ENCODE measurements at places on chromosomes 6 and 20.
A peak's percentile ranks its signal among the peaks of the same experiment; 100 is the strongest.

- DNase-seq = no peak
These were observed 5.3 kb upstream of the TASP1 start for GRCh38 chr20:13644010-13644409.

- DNase-seq = peak; percentile 98
These were observed 16.2 kb upstream of the RSPO3 start for GRCh38 chr6:127102299-127102698.

DNA sequence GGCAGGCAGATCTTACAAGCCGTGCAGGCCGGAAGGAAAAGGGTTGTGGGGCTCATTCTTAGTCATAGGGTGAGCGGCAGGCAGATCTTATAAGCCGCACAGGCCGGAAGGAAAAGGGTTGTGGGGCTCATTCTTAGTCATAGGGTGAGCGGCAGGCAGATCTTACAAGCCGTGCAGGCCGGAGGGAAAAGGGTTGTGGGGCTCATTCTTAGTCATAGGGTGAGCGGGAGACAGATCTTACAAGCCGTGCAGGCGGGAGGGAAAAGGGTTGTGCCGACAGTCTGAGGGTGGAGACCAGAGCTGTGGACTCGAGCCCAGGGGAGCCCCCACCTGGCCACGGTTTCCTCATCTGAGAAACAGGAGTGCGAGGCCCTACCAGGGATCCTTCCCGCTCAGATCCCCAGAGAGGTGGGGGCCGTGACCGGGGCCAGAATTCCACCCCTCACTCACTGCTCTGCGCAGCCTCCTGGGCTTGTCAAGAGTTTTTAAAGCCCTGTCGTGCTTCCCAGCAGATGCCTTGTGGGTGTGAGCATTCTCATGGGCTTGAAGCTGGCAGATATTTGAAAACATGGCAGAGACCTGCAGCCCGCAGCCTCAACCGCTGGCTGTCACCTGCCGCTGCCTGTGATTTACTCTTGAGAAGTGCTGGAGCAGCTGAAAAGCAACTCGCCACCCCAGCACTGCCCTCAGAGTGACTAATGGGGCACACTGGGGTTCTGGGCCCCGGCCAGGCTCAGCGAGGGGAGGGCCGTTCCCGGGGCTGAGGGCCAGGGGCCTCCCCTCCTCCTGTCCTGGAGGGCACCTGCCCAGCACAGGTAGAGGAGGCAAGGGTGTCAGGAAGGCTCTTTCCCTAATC, 31.9 kb downstream of the NTSR1 start:
- DNase-seq = peak; percentile 62

- DNase-seq = no peak
These were observed 414.2 kb upstream of the SPTLC3 start for GRCh38 chr20:12594410-12595088.

GRCh38 chr6:68240726-68241125, 394.4 kb upstream of the ADGRB3 start:
- DNase-seq = no peak

- peak; percentile 52 for DNase-seq
These were observed 305.8 kb upstream of the RSPO3 start for GRCh38 chr6:126812651-126813050.

DNA sequence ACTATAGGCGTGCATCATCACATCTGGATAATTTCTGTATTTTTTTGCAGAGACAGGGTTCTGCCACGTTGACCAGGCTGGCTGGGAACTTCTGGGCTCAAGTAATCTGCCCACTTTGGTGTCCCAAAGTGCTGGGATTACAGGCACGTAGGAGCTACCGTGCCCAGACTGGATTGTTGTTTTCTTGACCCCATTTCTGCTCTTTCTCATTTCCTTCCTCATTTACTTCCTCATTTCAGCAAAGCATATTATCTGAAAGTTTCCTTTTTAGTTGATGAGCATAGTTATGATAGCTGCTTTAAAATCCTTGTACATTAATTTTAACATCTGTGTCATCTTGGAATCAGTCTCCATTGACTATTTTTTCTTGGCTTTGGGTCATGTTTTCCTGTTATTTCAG, 301.0 kb upstream of the RUNX2 start:
- no peak for DNase-seq

- DNase-seq = no peak
These were observed 60.8 kb downstream of the PRDM1 start for GRCh38 chr6:106146852-106147351.

- no peak for DNase-seq
These were observed 29.7 kb upstream of the FAM50B start for GRCh38 chr6:3819161-3820110.

- no peak for DNase-seq
These were observed 536.7 kb upstream of the IMPG1 start for GRCh38 chr6:76609160-76609559.

GRCh38 chr6:167811040-167811439, 15.7 kb upstream of the AFDN start:
- DNase-seq = no peak

DNA sequence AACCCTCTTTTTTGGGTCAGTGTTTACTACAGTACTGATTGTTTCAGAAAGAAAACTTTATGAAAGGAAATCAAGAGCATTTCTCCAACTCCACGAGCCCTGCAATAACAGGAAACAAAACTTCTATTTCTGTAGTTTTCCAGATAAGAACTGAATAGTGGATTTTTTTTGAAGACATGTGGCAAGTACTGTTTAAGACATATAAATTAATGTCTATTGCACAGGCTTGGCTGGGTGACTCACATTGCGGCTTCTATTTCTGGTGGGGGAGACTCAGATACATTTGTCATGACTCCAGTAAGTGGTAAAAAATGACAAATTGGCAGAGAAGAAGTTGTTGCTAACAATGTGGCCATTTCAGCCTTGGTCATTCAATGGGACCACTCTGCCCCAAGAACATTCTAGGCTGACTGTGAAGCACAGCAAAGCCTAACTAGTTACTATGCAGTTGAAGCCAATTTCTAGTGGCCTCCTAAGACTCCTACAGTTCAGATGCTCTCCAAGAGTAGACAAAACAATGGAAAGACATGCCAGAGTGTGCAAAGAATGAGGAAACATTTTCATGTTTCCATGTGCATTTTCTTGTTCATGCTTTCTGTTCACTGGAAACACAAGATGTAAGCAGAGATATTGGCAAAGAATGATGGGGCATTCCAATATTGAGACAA, 200.9 kb downstream of the EDN1 start:
- peak; percentile 74 for DNase-seq

- DNase-seq = peak; percentile 20
These were observed 42.6 kb downstream of the NCOA3 start for GRCh38 chr20:47544240-47544639.

- DNase-seq = no peak
These were observed 61.1 kb upstream of the SNX9 start for GRCh38 chr6:157761926-157762325.

DNA sequence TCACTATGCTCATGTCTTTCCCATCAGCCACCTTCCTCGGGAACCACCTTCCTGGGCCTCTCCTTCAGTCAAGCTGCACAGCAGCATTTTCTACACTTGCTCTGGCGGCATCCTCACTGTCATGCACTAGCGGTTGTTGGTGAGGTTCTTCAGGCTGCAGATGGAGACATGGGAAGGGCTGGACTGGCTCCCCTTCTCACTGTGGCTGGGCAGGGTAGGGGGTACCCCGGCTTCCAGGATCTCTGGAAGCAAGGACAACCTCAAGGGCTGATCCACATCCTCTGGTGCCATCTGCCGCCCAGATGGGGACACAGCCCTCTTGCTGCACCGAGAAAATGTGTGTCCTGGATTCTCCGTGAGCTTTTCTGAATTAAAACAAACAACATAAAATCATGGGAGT, 180.1 kb upstream of the RNF24 start:
- no peak for DNase-seq

- DNase-seq = peak; percentile 72
These were observed 53.7 kb upstream of the TMX4 start for GRCh38 chr20:8073024-8073832.

- no peak for DNase-seq
These were observed 26.8 kb downstream of the KIF3B start for GRCh38 chr20:32304131-32304746.

DNA sequence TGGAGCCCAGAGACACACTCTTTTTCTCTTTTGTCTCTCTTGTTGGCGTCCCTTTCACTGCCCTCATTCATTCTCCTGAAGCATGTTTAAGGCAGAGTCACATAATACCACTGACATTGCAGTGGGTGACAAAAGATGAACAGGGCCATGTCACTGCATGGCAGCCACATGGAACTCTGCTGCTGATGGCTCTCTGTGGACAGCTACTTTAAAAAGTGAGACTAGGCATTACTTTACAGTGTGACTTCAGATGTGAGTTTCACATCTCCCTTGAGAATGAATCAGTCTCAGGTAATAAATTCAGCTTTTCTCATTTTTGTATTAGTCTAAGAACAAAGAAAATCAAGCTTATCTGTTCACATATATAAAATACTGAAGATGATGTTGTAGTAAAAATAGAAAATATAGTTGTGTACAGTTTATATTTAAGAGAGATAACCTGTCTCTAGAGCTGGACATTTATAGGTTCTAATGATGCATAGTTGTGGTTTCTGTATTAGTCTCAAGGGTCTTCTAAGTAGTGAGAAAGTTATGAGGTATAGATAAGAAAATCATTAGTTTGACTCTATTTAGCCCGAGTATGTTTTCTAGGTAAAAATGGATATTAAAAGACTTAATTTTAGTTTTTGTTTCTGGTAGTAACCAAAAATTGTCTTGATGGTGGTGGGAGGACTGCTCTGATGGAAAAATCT, 6.1 kb downstream of the MRS2 start:
- DNase-seq = no peak

DNA sequence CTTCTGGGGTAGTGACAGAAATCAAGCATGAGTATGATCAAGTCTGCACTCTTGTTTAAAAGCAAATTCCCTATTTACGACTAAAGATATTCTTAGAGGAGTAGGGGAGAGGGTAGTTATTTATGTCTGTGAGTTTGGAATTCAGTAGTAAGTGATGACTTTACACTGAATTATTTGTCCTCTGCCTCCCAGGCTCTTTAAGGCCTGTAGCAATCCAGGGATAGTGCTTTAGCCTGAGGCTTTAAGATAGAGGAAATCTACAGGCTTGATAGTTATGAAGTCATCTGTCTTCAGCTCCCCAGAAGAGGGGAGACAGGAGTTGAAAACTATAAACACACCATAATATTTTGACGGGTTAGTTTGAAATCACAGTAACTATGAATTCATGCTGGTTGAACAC, 664.5 kb downstream of the EPM2A start:
- peak; percentile 43 for DNase-seq

DNA sequence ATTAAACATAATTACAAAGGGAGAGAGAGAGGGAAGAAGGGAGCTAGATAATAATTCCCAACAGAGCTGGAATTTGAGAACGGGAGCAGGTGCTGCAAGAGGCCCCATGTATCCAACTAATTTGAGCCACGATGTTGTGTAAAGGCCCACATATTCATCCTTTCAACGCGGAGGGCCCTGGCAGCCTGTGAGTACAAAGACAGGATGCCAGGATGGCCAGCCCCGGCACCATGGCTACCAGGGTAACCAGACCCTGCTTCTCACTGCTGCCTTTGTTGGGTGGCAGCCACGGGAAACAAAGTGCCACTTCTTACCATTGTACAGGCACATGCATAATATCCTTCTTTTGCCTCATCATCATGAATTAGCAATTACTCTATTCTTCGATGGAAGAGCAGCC, 492.0 kb upstream of the NRSN1 start:
- no peak for DNase-seq

DNA sequence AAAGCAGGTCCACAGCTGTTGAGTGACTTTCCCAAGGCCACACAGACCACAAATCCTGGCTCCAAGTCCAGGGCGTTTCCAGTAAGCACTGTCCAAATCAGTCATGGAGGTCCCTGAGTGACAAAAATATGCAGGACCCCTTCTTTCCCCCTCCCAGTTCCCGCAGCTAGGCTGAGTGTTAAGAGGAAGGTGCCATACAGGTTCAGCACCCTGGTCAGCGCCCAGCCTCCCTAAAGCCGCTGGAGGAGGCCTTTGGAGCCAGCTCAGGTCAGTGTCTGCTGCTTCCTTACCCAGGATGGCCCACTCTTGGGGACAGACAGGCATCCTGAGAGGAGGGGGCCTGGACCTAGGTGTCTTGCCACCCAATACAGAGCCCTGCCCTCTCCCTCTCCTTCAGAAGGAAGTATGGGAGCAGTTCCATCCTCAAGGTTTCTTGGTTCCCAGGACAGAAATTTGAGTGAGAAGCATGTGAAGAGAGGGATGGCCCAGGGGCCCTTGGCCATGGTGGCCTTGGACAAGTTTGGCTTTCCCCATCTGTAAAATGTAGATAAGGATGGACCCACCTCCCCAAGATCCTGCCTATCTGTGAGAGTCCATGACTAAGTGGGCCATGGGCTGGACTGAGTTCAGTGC, 13.2 kb downstream of the TMEM74B start:
- no peak for DNase-seq

GRCh38 chr6:72084992-72085569, 198.7 kb downstream of the RIMS1 start:
- no peak for DNase-seq

GRCh38 chr6:137659871-137660270, 165.7 kb upstream of the OLIG3 start:
- no peak for DNase-seq

- DNase-seq = no peak
These were observed 18.3 kb upstream of the NHSL1 start for GRCh38 chr6:138517635-138518034.

- no peak for DNase-seq
These were observed 56.8 kb upstream of the TMEM200A start for GRCh38 chr6:130309028-130309427.

DNA sequence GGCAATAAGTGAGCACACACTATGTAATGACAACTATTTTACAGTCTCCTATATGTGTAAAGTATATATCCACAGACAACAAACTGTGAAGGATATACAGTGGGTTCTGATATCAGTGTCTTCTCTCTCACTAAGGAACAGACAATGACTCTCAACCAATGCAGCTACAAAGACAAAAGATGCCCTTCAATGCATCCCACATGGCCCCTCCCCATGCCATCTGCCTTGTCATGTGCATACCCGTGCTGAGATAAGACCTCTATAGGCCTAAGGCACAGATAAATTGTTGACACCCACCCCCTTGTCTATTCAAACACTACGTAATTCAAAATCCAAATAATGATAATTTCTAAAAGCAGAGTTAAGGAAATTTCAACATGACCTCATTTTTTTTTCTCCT, 1123.5 kb upstream of the MAP3K7 start:
- DNase-seq = no peak

- DNase-seq = no peak
These were observed 88.4 kb upstream of the PDE10A start for GRCh38 chr6:165751486-165751885.

- no peak for DNase-seq
These were observed 43.8 kb downstream of the POPDC3 start for GRCh38 chr6:105135907-105136430.

GRCh38 chr6:142863981-142864380, 81.0 kb downstream of the HIVEP2 start:
- DNase-seq = no peak

DNA sequence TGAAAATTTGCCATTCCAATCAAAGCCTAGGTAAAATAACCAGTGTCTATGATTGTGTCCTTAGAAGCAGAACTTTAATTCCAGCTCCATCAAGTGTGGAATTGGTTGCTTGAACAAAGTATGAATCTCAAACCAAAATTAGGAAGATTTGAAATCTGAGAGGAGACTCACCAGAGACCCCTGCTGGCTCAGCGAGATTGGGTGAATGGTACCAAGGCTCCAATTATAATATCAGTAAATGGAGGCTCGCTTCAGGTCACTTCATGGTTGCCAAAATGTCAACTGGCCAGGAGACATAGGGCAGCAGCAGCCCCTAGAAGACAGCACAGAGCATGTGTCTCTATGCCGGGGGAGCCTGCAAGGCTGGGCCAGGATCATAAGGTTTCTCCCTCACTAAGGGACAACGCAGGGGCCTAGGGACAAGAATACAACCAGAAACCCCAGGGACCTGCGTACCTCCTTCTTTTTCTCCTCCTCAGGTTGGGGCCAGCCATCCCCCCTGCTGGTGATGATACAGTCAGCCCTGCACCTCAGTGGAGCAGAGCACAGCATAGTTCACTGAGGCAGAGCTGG, 14.0 kb downstream of the RBL1 start:
- no peak for DNase-seq
